NCI-H1417 treated with DMSO at 0.1 percent for 48 hours (cell line): ENCODE measurements at places on chromosomes 7 and 10.

DNA sequence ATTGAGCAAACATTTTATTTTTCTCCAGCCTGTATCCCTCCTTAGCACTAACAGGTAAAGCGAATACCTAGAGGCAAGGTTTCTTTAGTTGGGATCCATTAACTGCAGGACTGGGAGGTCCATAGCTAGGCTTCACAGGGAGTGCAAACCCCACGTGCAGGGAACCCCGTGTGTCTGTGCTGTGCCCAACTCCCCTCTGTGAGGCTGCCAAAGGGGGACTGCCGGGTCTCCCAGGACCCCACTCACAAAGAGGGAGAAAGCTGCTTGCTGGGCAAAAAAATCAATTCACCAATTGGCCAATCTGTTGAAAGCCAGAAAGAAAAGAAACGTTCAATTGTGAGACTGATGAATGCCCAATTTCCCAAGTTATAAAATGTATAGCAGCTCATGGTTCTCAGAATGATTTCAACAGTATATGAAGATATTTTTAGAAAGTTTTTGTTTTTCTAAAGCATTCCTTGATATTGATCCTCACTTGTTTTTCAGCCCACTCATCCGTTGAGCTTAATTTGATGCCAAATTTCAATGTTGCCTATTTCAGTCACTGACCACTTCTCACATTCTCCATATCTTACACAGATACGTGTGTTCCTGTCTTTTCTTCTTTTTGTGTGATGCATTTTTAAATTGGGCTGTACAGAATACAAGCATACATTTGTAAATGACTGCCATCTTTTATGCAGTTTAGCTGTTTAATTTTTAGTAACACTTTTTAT is 202.7 kb upstream of the PRSS58 start:
- no peak for DNase-seq

DNA sequence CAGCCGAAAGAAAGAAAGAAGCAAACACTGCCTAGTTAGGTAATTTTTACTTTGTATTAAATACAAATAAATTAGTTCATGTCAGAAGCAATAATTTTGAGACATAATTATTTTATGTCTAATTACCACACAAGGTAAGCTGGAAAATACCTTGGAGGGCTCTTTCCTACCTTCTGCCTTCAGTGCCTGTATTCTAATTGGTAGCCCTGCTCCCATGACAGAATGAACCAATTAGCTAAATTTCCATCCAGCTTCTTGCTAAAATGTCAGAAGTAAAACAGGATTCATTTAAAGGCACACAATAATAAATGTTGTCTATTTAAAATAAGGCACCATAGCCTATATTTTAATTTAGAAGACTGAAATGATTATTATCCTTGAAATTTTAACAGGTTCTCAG is 135.4 kb upstream of the POT1 start:
- DNase-seq: no peak

DNA sequence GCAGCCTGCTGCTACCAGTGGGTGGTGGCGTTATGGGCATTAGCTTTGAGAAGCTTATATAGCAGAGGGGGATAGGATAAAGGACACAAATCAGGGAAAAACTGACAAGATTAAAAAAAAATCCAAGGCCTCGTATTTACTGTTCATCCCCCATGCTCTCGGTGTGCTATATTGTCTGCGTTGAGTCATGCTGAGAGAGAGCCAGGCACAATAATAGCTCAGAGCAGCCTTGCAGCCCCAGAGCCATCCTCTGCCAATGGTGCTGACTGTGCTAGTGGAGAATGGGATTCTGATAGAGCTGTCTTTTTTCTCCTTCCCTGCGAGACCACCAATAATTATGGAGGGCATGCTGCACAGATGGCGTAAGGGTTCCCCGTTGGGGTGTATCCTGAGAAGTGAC is 51.7 kb upstream of the FZD1 start:
- DNase-seq: no peak

- DNase-seq: no peak
These were observed 117.6 kb downstream of the DNAJC1 start for GRCh38 chr10:21885940-21886339.

GRCh38 chr10:36224431-36224985 is 582.4 kb upstream of the FZD8 start:
- DNase-seq: no peak

DNA sequence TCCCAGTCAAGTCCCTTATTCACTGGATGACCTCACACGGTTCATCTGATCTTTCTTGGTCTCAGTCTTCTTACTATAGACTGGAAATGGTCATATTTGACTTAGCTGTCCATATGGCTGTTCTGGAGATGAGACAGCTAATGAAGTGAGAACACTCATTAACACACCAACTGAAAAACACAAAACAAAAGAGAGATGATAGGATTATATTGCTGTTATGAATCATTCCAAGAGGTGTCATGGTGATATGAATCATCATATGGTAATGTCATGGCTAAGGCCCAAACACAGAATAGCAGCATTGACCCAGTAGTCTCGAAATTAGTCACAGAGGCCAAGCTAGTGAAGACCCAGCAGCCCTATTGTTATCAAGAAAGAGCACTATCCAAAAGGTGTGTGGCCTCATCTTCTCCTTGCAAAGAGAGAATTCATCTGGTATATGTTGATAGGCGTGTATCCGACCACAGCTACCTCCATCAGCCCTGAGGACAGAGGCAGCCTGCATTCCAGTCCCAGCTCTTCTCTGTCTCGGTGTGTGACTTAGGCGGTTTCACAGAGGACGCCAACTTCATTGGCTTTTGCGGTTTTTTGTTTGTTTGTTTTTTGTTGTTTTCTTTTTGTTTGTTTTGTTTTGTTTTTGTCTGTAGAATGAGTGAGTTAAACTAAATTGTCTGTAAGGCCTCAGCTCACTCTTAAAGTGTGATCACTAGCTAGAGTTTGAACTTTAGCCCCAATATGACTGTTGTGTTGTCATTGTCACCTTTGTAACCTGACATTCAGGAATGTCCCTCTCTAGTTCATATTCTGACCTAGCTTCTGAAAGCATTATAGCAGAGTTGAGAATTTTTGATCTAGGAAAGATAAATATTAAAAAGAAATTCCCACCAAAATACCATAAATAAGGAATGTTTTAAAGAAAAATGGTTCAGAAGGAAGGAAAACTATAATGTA is 97.4 kb upstream of the PDCD4 start:
- no peak for DNase-seq

- no peak for DNase-seq
These were observed 33.8 kb upstream of the UBE2H start for GRCh38 chr7:129986600-129986999.

DNA sequence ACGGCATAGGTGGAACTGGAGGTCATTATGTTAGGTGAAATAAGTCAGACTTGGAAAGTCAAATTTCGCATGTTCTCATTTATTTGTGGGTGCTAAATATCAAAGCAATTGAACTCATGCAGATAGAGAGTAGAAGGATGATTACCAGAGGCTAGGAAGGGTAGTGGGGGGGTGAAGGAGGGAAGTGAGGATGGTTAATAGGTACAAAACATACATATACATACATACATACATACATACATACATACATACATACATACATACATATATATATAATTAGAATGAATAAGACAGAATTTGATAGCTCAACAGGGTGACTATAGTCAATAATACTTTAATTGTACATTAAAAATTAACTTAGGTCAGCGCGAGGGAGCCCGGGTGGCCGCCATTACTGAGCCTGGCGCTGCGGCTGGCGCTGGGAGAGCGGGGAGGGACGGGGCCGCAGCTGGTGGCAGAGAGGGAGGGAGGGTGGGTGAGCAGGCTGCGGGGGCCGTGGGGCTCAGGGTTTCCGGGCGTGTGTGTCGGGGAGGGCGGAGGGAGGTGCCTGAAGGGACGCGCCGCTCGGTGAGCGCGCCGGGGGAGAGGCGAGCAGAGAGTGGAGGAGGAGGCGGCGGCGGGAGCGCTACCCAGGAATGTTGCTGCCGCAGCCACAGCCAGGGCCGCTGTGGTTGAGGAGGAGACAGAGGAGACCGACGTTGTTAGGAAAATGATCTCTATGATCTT is 85.8 kb upstream of the EGFR start:
- DNase-seq: no peak

DNA sequence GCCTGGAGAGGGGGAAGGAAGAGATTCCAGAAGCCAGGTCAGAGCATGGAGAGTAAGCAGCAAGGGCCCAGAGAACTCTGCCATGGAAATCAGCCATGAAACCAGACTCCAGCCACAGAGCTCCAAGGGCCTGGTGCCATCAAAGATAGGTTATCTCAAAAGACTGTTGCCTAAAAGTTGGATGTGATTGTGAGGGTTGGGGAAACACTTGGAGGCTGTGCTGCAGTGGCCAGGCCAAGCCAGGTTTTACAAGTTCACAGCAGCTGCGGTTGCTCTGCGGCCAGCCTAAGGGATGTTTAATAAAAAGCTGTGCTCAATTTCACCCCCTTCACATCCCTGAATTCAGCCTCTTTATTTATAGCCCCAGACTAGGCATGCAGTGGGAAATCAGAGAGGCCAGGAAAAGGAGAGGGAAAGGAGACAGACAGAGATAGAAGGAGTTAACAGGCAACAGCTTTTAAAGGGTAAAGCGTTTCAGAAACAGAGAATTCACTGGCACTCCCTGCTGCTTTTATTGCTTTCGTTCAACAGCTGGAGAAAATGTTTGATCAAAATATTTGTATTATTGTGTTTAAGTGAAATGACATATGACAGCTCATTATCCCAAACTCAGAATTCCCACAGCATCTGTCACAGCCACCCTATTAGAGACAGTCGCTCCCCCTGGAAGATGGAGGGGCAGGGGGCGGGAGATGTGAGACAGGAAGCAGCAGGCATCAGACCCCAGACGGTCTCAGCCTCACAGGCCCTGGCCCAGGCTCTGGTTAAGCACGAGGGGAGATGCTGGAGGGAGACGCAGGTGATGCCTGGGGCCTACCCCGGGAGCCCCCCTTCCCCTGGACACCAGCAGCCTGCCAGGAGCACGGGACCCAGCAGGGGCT is 140.1 kb downstream of the GLI3 start:
- no peak for DNase-seq

- no peak for DNase-seq
These were observed 267.0 kb downstream of the FRMD4A start for GRCh38 chr10:14063531-14064285.
